HCT116 (cell line): ENCODE measurements at places on chromosomes 2 and 18. TPM values are rescaled to one million over a fixed set of nuclear protein-coding genes. Genes with fewer than 3 reads are reported as not detected.

OXER1 gene
- not detected for total RNA-seq

ZBTB7C gene
- total RNA-seq, result 0.37 TPM

LRRTM1 gene
- not detected for total RNA-seq

ITPRIPL1 gene
- total RNA-seq, result 12.4 TPM

SPEG gene
- total RNA-seq, result 56.6 TPM

DGUOK gene
- total RNA-seq, result 100 TPM

CPO gene
- 0.32 TPM for total RNA-seq

CCDC141 gene
- 0.30 TPM for total RNA-seq

C2orf66 gene
- total RNA-seq, result not detected

STARD6 gene
- total RNA-seq, result not detected

ST8SIA5 gene
- 0.54 TPM for total RNA-seq

SGPP2 gene
- 1.6 TPM for total RNA-seq

BCL2 gene
- 2.5 TPM for total RNA-seq

FER1L5 gene
- total RNA-seq, result 0.91 TPM

EMILIN1 gene
- 0.59 TPM for total RNA-seq

RAD51AP2 gene
- total RNA-seq, result 0.10 TPM

RPE gene
- 67.6 TPM for total RNA-seq

IL36A gene
- not detected for total RNA-seq

SLC23A3 gene
- total RNA-seq, result 4.8 TPM

CDH19 gene
- not detected for total RNA-seq
